ENCODE measurements at places on chromosomes 11 and 22.
A peak's percentile ranks its signal among the peaks of the same experiment; 100 is the strongest.

- DNase-seq: no peak
Observed at GRCh38 chr11:21514316-21514715, 678.6 kb upstream of the ANO5 start.

- peak; percentile 25 for DNase-seq
Observed at GRCh38 chr22:44192098-44192815, 11.5 kb downstream of the PARVG start.

DNA sequence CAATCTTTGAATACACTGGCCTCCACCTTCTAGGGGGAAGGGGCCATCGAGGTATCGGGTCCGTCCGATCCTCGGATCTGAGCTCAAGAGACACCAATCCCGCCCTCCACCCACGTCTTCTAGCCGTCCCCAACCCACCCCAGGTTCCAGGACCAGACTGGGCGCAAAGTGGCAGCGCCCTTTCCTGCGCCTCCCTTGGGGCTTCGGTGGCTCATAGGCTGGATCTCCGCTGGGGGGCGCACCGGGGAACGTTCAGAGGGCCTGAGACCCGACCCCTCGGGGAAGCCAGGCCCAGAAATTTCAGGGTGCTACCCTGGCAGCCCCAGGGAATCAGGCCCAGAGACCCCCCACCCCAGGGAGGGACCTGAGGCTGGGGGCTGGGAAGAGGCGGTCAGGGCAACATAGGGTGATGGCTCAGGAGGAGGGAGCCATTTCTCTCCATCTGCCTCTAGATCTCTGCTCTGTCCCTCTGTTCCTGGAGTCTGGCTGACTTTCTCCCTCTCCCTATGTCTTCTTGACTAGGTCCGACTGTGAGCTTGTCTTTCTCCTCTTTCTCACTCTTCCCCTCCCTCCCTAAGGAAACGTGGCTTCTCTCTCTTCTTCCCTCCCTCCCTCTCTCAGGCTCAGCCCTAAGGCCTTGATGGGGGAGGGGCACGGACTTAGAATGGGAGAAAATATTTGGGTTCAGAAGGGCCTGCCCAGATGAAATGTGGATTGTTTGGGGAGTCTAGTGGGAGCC is 1.1 kb downstream of the CREB3L1 start:
- DNase-seq: peak; percentile 66

DNA sequence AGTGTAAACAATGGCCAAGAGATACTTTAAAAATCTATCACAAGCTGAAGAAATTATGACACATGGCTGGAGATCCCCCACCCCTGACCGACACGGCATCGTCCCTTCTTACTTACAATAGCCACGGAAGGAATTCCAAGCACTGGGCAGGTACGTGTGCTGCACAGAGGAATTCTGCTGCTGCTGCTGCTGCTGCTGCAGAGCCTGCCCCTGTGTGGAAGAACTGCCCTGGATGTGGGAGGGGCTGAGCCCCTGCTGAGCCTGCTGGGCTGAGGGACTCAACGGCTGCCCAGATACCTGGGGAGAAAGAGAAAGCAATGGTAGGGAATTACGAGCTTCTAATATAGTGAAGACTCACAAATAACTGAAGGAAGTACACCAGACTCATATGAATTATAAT is 15.0 kb upstream of the NFRKB start:
- no peak for DNase-seq

- peak; percentile 60 for DNase-seq
Observed at GRCh38 chr22:36853407-36854099, 7.3 kb upstream of the NCF4 start.

GRCh38 chr11:65445604-65446445 is 23.2 kb downstream of the NEAT1 start:
- DNase-seq: peak; percentile 57

- DNase-seq: peak; percentile 52
Observed at GRCh38 chr11:77346906-77347603, 45.6 kb upstream of the GDPD4 start.

GRCh38 chr11:17273668-17274282 is 2.8 kb upstream of the NUCB2 start:
- DNase-seq: no peak

GRCh38 chr22:44245438-44245837 is 64.7 kb downstream of the PARVG start:
- DNase-seq: no peak

DNA sequence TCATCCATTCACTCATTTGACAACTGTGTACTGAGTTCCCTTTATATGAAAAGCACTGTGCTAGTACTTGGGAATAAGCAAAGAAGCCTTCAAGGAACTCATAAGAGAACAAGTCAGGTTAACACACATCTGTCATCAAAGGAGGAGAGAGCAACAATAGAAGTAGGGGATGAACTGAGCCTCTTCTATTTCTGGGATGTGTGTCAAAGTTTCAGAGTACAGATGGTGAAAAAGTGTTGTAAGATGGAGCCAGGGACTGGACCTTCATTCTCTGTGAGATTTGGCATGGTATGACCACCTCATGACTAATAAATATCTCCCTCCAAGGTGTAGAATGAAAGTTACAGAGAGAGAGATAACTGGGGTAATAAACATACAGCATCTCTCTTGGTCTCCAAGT is 349.8 kb upstream of the PLET1 start:
- peak; percentile 44 for DNase-seq

- DNase-seq: peak; percentile 82
Observed at GRCh38 chr22:31474743-31475142, 14.9 kb downstream of the EIF4ENIF1 start.

GRCh38 chr11:126924376-126925040 is 76.1 kb downstream of the KIRREL3 start:
- no peak for DNase-seq

GRCh38 chr22:19775496-19776325 is 15.1 kb downstream of the TBX1 start:
- DNase-seq: no peak

DNA sequence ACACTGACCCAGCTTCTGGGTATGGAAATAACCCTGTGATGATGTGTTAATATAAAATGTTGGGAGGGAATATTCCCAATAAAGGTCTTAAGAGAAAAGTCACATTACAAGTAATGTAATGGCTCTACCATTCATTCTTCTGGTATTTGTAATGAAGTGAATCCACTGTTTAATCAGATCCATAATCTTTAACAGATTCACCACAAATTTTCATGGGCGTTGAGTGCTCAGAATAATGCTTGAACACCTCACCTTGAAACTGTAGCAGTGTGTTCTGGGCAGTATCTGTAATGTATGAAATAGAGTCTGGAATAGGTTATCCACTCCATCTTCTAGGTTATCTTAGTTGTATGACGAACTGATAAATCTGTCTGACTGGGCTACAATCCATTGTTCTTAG is 26.6 kb upstream of the CRTAM start:
- DNase-seq: no peak

GRCh38 chr11:60924906-60925853 is 920 bp downstream of the TMEM132A start:
- no peak for DNase-seq

GRCh38 chr22:17888855-17889254 is 114.6 kb upstream of the BID start:
- DNase-seq: peak; percentile 48

DNA sequence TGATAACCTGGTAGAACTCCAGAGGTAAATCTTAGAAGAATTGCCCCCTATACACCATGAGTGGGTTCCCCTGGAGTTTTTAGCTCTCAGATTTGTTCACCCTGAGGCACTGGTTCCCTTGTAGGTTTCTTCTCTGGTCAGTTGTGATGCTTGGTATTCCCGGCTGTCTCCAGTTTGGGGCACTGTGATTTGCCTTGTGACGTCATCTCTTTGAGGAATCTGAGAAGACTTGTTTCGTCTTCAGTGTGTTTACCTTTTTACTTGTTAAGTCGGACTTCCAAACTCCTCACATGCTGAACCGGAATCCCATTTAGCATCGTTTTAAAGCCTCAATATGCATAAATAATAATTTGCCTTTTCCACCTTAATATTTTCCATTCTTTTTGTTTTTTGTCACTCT is 54.4 kb downstream of the CECR2 start:
- DNase-seq: no peak

- no peak for DNase-seq
Observed at GRCh38 chr11:46376258-46377050, 5.0 kb upstream of the MDK start.

DNA sequence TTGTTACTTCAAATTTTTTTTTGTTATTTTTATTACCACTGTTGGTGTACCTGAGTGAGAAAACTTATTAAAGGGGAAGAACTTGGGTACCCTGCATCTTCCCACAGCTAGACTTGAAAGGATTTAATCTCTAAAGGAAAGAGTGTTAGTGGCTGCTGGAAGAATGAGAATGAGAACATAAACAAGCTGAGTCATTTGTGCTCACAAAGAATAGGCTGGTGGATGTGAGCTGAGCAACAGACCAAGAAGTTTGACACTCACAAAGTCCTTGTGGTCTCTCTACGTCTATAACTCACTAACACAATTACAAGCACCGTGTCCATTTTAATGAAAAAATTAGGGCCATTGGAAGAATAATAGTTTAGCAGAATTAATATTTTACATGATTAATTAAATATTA is 217.6 kb upstream of the ANO5 start:
- no peak for DNase-seq

- DNase-seq: no peak
Observed at GRCh38 chr11:69001243-69002081, 11.6 kb downstream of the MRGPRF start.

DNA sequence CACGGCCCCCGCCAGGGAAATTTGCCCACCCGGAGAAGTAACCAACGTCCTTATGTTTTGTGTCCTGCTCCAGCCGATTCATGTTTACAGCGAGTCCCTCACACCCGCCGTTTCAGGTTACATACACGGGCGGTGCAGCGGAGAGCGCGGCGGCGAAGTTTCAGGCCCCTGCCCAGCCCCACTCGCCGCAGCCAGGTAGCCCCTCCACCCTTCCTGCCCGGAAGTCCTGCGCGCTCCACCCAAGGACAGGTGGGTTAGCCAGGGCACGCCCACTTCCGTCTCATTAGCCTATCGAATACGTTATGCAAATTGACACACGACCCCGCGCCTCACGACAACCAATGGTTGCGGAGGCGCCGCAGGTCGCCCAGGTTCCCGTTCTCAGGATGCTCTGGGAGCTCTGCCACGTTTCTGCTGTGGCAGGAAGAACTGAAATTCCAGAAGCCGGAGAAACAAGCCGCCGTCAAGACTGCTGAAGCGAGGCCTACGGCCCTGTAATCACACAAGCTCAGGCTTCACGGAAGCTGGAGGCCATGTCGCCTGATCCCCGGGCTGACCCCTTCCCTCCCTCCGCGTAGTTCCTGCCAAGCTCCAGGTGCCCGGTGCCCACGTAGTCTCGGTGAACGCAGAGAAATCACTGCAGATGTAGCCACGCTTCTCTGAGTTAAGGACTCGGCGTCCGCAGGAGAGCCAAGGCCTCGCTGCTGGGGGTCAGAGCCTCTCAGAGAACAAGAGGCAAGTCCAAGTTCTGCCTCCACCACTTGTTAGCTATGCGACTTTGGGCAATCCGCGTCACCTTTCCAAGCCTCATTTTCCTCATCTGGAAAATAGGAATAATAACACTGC is 22.4 kb upstream of the MYH9 start:
- peak; percentile 68 for DNase-seq

DNA sequence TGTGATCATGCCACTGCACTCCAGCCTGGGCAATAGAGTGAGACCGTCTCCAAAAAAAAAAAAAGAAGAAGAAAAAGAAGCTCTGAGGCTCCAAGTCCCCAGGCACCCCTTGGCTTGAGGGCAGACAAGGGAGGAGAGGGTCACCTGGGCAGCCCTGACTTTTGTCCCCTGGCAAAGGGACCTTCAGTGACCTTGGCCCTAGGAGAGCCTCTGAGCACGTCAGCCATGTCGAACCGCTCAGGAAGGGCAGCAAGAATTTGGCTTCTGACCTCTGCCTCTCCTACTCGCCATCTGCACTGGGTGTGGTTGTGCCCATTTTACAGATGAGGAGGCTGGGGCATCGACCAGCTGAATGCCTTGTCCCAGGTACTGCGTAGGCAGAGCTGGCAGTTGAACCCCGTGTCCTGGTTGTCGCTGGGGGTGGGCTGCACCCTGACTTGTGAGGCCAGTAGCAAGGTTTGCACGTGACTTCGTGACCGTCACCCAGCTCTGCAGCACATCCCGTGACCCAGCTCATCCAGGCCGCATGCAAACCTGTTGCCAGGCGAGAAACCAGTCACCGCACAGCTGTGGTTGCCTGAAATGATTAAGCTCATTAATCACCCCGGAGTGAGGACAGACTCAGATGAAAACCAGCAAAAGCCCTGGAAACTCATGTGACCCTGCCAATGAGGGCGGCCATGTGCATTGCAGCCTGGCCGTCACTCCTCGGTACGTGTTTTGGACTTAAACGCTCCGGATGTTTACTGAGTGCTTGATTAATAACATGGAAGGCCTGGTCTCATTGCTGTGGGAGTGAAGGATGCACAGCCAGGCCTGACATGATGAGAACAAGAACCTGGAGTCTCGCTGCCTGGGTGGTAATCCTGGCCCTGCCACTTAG is 47.7 kb upstream of the PPP6R3 start:
- DNase-seq: peak; percentile 13
